Renal pelvis (tissue), 12 donors: ENCODE measurements at places on chromosomes 16 and 17. TPM values are rescaled to one million over a fixed set of nuclear protein-coding genes. Genes with fewer than 3 reads are reported as not detected.

Gene MEFV
- 0.20 TPM for polyA plus RNA-seq

Gene CASKIN1
- 1.9 TPM for polyA plus RNA-seq

Gene CCL14
- polyA plus RNA-seq = 23.1 TPM

Gene OTOP2
- not detected for polyA plus RNA-seq

- DNase-seq = no peak
These were observed 119.7 kb upstream of the MYOCD start for GRCh38 chr17:12545877-12546513.

- no peak for DNase-seq
These were observed 3.2 kb downstream of the NAGS start for GRCh38 chr17:44007346-44008204.

GRCh38 chr16:75011634-75012307, 12.9 kb downstream of the ZNRF1 start:
- no peak for DNase-seq

DNA sequence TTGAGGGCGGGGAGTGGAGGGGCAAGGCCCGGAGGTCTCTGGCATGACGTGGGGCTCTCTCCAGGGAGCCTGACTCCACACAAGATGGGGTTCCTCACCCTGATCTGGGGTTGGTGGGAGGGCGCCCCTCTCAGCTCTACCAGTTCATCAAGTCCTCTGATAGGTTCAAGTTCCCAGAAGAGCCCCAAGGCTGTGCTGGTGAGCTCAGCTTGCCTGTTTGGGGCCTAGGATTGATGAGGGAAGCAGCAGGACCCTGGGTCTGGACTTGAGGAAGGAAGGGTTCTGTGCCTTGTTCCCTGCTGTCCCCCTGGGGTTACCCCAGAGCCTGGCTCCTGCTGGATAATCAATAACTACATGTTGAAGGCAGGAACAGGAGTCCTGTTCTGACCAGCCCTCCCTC, 3.5 kb downstream of the MGAT5B start:
- DNase-seq = no peak

DNA sequence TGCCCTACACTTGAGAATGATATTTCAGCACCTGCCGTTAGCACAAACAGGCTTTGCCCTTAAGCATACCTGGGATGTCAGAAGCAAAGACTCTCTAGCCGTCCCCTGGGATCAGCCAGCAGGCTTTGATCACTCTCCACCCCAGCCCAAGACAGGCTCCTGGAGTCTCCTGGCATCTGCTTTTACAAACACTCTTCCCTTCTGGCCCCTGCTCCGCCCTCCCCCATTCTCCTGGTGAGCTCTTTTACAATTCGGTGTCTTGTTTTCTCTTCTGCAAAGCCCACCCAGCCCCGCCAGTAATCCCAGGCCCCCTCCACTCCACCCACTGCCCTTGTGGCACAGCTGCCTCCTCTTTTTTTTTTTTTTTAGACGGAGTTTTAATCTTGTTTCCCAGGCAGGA, 50.4 kb downstream of the KATNIP start:
- no peak for DNase-seq
